RKO (cell line): ENCODE measurements at places on chromosomes 11 and 22.

- DNase-seq = no peak
Observed at GRCh38 chr11:134226806-134227325, 2.4 kb downstream of the VPS26B start.

- DNase-seq = no peak
Observed at GRCh38 chr11:9219572-9219971, 45.6 kb downstream of the DENND5A start.

- DNase-seq = no peak
Observed at GRCh38 chr22:38652859-38653258, 3.3 kb downstream of the FAM227A start.

DNA sequence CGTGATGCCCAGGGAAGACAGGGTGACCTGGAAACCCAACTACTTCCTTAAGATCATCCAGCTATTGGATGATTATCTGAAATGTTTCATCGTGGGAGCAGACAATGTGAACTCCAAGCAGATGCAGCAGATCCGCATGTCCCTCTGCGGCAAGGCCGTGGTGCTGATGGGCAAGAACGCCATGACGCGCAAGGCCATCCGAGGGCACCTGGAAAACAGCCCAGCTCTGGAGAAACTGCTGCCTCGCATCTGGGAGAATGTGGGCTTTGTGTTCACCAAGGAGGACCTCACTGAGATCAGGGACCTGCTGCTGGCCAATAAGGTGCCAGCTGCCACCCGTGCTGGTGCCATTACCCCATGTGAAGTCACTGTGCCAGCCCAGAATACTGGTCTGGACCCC, 43.5 kb upstream of the DAGLA start:
- DNase-seq = no peak

DNA sequence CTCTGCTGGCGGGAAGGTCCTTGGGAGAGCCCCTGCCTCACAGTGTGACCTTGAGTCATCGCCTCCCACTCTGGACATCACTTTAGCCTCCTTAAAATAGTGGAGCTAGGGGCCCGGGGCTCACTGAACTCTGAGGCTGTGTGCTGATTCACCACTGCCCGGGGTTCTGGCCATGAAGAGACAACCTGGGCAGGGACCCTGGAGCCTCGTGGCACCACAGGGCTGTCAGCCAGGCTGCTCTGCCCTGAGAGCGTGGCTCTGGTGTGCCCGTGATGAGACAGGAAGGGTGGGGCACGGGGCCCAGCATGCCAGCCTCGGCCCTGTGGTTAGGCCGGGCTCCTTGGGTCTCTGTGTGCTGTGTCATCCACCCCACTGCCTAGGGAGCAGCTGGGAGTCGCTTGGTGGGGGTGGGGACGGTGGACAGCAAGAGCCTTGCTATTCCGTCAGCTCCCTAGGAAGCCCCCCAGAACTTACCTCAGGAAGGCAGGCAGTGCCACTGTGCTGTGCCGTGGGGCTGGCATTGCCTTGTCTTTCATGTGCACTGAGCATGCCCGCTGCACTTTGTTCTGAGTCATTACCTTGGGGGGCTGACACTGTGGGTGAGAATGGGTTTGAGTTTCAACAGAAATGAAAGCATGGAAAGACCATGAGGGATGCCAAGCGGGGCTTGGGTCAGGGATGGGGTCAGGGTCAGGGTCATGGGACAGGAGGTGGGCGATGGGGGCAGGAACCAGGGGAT, 31.7 kb downstream of the TPCN2 start:
- no peak for DNase-seq

DNA sequence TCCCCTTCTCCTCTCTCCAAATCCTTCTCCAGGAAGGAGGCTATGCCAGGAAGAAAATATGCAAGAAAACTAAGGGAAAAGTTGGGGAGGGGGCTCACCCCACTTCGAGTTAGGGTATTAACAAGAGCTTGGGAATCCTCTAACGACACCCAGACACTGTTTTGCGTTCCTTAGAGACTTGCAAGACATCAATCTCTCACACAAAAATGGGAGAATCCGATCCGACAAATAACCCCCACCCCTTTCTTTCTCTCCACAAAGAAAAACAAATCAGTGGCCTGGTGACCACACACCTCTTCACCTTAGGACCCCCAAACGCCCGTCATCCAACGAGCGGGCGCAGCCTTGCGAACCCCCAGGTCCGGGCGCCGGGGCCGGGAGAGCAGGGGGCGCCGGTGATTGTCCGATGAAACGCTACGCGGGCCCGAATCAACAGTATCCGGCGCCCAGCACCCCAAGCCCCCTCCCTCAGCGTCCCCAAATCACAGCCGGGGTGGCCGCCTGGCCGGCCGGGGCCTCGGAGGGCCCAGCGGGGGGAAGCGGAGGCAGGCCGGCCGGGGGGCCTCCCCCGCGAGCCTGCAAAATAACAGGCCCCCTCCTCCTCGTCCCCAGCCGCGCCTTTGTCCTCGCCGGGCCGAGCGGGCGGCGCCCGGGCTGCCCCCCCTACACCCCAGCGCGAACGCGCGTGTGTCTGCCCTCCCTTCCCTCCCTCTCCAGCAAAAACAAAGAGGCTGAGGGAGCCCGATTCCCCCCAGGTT, 690 bp downstream of the CSNK1E start:
- DNase-seq = peak; percentile 43

- no peak for DNase-seq
Observed at GRCh38 chr11:43138621-43139140, 173.1 kb upstream of the API5 start.

- no peak for DNase-seq
Observed at GRCh38 chr22:31681349-31682345, 19.6 kb upstream of the PISD start.

DNA sequence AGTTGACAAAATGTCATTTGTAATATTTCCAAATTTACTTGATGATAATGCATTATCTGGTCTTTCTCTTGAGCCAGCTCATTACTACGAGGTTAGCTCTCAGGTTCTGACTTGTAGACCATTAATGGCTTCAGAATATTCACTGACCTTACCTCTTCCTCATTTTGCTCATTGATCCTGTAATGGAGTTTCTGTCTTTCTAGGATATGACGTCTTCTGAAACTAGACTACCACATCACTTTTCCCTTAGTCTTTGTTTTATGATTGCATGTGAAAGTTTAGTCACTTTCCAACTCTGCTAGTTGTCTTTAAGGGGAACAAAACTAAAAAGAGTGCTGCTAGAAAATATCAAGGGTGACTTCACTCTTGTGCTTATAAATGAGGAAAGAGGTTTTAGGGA, 697.6 kb downstream of the JRKL start:
- no peak for DNase-seq
